ENCODE measurements at places on chromosomes 3 and 15.

GRCh38 chr3:76991165-76991564, 48.7 kb upstream of the ROBO2 start:
- DNase-seq = no peak

GRCh38 chr3:39056151-39056550, 4.3 kb downstream of the WDR48 start:
- no peak for DNase-seq

DNA sequence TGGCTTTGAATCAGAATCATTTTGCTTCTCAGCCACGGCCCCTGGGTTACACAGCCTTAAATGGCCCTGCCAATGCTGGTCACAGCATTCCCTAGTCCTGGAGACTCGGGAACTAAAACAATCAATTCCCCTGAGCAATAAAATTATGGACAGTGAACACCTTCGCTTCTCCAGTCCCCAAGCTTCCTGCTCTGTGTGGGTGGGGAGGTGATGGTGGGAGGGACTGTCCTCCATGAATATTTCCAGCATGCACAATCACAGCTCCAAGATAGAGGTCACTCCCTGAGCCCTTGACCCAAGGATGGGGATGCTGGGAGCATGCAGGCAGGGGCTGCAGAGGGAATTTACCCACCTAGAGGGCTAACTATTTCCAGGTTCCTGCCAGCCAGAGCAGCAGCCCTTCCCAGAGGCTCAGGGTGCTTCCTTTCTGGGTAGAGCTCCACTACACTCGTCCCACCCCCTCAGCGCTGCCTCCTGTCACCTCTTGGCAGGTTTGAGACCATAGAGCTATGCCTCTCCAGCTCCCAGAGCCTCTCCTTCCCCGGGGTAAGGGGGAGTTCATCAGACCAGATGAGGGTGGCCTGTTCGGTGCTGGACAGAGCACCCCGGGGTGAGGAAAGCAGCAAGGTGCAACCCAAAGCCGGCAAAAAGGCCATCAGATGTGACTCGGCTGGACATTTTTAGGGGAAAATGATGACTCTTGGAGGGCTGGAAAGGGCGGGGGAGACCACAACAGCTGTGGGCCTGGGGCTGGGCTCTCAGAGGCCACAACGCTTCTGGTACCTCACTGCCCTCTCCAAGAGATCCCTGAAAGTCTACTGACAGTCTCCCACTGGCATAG, 14.5 kb upstream of the CCDC33 start:
- no peak for DNase-seq

- DNase-seq = peak; percentile 25
Measured at GRCh38 chr15:31216215-31216911, 110.3 kb upstream of the KLF13 start.

DNA sequence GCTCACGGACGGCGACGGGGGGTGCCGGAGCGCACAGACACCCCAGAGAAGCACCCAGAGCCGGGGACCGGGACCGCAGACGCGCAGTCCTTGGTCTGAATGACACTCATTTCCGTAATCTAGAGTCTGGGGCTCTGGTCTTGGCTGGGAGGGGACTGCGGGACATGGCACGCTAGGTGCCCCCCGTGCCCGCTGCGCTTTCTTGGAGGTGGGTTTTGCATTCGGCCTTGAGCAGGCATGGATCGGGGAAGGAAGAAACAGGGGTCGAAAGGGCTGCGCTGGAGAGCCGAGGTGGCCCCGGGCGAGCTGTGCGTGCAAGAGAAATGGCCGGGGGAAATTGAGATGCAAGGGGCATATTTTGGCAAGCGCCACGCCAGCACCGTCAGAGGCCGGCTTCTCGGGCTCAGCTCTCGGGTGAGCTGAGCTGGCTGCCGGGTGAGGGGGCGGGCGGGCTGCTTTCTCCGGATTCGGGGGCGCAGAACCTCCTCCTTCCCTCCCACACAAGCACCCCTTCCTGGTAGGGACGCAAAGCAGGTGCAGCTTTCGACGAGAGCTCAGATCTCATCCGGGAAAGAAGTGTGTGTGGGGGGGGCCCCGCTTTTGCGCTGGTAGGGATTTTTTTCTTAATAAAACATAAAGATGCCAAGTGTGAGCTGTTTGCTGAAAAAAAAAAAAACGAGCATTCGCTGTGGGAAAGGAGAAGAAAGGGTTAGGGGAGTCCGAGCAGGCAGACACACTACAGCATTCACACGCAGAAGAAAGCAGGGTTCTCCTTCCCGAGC, 963 bp upstream of the NTRK3 start:
- no peak for DNase-seq

DNA sequence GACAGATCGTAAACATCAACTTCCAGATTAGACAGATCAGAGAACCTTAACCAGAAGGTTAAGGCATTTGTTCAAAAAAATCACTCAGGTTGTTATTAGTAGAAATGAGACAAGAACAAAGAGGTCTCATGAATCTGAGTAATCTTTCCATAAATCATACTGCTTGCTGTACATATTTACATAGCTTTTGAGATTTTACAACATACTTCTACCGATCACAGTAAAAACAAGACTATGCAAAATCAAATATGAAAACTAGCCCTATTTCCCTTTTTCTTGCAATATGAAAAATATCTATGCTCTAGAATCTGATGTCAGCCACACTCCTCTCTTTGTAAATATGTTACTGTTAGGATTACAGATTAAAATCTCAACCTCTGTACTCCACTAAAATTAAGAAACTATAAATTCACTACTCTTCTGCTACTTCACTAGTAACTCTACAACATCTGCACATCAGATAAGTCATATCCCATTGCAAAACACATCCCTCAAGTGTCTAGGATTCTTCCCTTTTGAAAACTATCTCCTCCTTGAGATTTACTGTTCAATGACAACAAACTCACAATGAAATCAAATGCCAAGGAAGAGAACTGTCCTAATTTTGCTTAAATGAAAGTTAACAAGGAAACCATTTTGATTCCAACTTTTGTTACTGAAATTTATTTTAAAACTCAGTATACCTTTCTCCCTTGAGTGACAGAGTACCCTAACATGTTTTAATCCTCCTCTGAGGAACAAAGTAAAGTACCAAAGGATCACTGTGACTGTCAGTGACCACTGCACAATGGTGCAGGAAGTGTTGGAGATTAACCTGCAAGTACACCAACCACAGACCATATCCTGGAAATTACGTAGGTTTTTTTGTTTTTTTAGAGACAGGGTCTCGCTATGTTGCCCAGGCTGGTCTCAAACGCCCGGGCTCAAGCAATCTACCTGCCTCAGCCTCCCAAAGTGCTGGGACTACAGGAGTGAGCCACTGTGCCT, 12.8 kb downstream of the DCUN1D1 start:
- no peak for DNase-seq

- DNase-seq = no peak
Measured at GRCh38 chr15:87764461-87765240, 491.9 kb downstream of the NTRK3 start.

GRCh38 chr3:57288403-57288802, 4.1 kb downstream of the ASB14 start:
- no peak for DNase-seq

GRCh38 chr15:32687556-32687955, 30.2 kb upstream of the GREM1 start:
- DNase-seq = no peak

GRCh38 chr3:188286087-188286513, 132.1 kb downstream of the LPP start:
- no peak for DNase-seq

GRCh38 chr3:25155652-25156471, 272.2 kb upstream of the RARB start:
- DNase-seq = no peak

DNA sequence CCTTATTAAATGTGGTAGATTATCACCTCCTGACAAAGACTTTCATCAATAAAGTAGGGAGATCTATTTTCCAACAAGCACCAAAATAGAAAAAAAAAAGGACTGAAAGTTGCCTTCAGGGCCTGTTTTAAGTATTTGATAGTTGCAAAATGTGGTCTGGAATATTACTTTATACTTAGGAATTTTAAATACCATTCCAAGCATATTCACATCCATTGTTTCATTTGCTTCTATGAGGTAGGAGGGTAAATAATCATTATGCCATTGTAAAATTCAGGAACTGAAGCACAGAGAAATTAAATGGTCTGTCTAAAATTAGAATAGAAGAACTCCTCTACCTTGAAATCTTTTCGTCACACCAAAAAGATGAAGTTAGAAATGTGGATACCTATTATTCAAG, 110.0 kb downstream of the TMCC1 start:
- DNase-seq = no peak

GRCh38 chr15:57442335-57442734, 66.0 kb downstream of the CGNL1 start:
- no peak for DNase-seq

GRCh38 chr15:69807721-69808120, 290.0 kb downstream of the TLE3 start:
- no peak for DNase-seq

GRCh38 chr15:29133321-29133720, 136.3 kb downstream of the NSMCE3 start:
- DNase-seq = no peak

DNA sequence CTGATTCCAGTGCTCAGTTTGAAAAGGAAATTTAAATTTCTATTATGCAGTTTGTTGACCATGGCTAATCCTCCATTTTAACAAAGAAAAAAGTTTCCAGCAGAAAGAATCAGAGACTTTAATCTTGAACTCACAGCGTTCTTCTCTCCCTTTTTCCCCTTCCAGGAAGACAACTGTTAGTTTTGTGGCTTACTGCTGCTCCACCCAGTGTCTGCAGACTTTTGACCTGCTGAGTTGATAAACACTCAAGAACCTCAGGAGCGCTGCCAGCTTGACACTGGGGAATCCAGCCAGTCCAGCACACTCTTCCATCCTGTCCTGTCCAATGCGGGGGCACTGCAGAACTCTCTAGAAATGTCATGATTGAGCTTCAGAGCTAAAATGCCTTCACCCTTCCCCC, 134.6 kb downstream of the LRRC28 start:
- DNase-seq = no peak

GRCh38 chr3:119156868-119157267, 10.9 kb downstream of the TEX55 start:
- no peak for DNase-seq

DNA sequence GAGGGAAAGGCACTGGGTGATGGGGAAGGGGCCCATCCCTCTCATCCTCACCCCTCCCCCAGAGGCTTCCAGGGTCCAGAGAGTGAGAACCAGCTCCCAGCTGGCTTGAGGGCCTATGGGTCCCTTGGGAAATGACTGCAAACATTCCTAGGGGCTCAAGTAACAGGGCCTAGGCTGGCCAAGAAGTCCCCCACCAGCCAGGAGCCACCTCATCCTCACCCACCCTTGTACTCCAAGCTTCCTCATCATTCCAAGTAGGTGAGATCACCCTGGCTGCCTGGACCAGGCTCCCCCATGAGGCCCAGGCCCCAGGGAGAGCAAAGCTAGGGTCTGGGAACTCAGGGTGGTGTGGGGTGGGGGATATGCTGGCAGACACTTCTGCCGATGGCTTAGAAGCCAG, 14.8 kb downstream of the LOXL1 start:
- no peak for DNase-seq

DNA sequence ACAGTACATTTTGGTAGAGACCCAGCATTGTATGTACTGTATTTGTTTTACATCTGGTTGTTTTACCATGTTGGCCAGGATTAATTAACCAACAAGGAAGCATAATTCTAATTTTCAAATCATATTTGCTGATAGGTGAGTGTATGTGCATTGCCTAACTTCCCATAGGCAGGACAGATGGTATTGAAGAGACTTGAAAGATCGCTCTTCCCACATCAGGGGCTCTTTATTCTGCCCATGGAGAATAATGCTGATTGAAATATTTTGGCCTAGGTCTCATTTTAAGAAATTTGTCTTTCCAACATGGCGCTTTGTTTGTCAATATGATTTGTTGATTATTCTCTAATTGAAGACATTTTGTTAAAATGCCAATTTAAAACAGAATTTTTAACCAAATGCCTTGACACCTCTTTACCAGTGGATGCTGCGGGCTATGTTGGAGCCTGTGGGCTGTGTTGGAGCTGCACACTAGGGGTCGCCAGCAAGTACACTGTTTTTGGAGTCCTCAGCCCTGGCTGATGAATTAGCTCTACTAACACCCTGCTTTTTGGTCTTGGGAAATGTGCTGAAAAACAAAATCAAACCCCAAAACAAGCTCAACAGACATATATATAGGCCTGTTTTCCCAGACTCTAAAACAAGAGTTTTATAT, 5.3 kb downstream of the P2RY12 start:
- DNase-seq = peak; percentile 31

DNA sequence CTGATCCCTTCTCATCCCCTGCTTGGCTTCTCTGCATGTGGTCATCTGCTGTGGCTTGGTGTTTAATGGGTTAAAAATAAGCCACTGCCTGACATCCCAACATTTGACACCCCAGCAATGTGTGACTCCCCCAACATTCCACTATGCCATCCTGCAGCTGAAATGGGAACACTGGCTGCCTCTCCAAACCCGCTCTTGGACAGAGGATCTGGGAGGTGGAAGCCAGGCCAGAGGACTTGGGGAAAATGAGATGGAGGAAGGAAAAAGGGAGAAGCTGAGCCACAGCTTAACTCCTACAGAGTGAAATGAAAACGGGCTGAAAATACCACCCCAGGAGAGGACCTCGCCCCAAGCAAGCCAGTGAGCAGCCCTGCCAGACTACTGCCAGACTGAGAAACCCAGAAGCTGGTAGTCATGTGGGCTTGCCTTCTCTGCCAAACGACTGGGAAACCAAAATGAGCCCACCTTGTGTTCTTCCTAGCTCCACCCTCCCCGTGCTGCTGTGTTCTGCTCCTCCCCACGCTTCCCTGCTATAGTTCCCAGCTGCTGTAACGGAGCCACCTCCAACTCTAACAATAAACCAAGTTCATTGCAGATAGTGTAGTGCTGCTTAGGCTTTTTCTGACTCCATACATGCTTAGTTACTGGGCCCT, 13.7 kb downstream of the MAP1A start:
- no peak for DNase-seq

DNA sequence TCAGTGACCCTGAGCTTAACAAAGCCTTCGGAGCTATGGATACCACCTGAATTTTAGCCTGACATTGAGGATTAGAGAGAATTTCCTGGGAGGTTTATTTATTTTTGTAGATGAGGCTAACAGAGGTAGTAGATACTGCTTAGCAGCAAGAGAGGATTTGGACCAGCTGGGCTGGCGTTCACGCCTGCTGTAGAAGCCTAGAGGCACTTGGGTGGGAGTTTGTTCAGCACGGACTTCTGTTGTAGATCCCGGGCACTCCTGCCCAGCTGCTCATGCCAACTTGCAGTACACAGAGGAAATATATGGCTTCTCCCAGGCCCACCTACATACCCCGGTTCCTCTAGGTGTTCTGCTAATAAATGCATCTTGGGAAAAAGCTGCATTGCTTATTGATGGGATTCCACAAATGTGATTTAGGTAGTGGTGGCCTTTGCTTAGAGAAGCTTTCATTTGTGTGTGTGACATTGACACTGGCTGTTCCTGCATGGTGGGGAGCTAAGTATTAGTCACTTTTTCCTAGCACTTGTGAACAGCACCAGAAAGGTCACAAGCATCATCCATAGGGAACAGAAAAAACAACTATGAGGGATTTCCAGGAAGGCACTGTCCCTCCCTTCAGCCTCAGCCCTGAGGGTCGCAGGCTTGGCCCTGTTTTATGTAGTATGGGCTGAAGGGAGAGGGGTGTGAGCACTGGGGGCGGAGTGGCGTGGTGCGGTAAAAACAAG, 324.8 kb upstream of the LRRFIP2 start:
- no peak for DNase-seq

Data from memory B cell (primary cell).